ENCODE measurements at places on chromosomes 1 and 21.

GRCh38 chr1:2635361-2636010 lies 2.7 kb upstream of the MMEL1 start:
- no peak for DNase-seq

DNA sequence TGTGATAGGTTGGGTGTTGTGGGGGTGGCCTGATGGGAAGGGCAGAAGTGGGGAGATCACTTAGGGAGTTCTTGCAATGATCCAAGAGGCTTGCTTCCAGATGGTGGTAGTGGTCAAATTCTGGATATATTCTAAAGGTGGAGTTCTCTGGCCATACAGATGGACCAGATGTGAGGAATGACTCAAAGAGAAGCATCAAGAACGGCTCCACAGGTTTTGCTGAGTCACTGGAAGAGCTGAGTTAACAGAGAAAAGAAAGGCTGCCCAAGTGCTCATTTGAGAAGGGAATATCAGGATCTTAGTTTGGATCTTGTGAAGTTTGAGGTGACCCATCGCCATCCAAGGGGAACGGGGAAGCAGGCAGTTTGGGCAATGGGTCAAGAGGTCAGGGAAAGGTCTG lies 192.9 kb upstream of the GALNT2 start:
- no peak for DNase-seq

DNA sequence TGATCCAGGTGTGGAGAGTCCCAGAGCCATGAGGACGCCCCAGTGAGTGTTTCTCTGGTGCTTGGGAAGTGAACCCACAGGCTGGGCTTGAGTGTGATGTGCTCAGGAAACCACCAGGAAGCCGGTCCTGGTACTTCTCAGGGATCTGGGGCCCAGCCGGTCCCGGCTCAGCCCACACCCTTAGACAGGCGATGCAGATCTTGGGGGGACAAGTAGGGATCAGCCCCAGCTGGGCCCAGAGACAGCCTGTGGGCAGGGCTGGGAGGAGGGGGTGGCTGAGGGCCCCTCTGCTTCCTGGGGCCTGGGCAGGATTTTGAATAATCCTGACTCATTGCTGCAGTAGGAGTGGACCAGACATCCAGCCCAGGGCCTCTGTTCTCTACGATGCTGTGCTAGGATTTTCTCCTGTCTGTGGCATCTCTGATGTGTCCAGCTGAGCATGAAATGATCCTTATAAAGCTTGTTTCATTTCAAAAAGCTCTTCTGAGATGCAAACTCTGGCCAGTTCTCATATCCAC lies 698.0 kb downstream of the PTPRU start:
- no peak for DNase-seq

GRCh38 chr1:88730132-88730675 lies 46.1 kb downstream of the PKN2 start:
- DNase-seq: peak; percentile 4
